Hematopoietic multipotent progenitor cell treated with erythropoietin and hydrocortisone succinate and interleukin-3 and kit ligand, for 15 days (in vitro differentiated cells): ENCODE measurements at places on chromosomes 5 and 9.

GRCh38 chr5:115033861-115034260 is 135.8 kb downstream of the TRIM36 start:
- no peak for DNase-seq

GRCh38 chr5:113089653-113090335 is 113.2 kb downstream of the DCP2 start:
- DNase-seq, result no peak

DNA sequence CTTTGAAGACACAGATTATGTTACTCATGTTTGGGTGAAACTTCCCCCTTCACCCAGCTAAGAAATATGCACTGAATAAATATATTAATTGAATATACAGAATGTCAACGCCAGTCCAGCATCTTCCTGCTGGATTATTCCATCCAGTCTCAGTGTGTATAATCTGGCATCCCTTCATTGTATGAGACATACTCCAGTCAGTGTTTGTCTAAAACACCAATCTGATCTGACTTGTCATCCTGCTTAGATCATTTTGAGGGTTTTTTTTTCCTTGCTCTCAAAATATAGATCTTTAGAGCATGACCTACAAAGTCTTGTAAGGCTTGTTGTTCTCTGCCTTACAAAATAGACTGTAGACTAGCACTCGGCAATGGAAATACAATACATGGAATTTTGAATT is 195.1 kb downstream of the SMARCA2 start:
- DNase-seq, result no peak

- peak; percentile 80 for DNase-seq
Measured at GRCh38 chr5:132419502-132420468, 50.3 kb downstream of the SLC22A5 start.

GRCh38 chr9:75488719-75489110 is 400.4 kb downstream of the OSTF1 start:
- no peak for DNase-seq

DNA sequence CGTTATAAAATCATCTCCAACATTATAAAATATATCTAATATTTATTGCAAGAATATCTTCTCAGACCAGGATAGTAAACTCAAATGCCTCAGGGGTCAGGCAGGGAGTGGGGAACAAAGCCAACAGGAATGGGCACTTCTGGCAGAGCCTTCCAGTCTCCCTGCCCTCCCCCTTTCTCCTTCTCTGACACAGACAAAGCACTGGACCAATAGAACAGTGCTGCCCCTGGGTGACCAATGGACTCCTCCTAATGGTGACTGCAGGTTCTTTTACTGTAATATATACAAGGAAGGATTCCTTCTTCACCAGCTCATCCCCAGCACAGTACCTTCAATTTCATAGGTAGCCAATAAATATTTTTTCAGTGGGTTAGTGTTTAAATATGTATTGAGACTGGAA is 31.1 kb upstream of the MAMDC2 start:
- DNase-seq, result no peak

DNA sequence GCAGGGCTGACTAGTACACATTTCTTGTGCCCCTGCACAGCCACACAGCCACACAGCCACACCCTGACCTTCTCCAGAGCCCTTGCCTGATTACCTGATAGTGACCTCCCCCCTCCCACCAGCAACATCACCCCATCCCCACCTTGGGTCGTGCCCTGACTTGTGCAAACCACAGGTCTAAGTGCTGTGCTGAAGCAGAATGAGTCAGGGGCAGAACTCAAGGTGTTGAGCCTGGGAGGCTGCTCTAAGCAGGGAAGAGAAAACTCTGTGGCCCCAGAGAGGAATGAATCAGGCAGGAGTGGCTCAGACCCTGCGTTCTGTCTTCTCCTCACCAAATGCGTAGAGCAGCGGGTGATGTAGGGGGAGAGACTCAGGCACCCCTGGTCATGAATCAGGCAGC is 24.3 kb upstream of the FAT2 start:
- no peak for DNase-seq

- DNase-seq, result no peak
Measured at GRCh38 chr5:27701931-27702903, 663.8 kb upstream of the CDH9 start.

DNA sequence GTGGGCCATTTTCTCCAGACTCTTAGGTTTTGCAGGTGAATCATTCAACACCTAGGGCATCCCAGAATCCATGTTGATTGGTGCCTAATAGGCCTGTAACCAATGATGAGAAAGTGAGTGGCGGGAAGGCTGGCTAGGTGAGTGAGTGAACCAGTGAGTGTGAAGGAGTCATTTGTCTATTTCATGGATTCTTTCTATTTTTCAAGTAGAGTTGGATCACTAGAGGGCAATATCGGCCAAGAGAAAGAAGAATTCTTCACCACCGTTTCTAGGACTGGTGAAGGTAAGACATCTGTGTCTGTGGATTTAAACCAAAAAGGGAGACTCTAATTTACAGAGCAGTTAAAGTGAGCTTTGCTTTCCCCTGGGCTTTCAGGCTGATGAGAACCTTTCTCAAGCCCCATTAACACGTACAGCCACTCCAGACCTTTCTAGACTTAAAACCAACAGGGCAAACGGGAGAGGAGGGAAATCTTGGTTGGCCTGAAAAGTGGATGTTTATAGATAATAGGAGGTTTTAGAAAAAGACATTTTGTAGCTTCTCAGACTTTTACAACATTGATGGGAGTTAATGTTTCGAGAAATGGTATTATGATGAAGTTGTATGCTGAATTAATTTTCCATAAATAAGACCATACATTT is 114.3 kb upstream of the IL12B start:
- DNase-seq, result peak; percentile 17

DNA sequence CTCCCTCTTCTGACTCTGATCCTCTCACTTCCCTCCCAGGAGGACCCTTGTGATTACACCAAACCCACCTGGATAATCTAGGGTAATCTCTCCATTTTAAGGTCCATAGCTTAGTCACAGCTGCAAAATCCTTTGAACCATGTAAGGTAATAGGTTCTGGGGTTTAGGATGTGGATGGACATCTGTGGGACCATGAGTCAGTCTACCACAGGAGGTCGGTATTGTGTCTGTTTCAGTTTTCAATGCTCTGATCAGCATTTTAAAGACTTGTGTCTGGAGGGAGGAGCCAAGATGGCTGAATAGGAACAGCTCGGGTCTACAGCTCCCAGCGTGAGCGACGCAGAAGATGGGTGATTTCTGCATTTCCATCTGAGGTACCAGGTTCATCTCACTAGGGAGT is 112.6 kb downstream of the CAVIN4 start:
- no peak for DNase-seq

- no peak for DNase-seq
Measured at GRCh38 chr9:37311938-37312708, 110.4 kb upstream of the GRHPR start.

DNA sequence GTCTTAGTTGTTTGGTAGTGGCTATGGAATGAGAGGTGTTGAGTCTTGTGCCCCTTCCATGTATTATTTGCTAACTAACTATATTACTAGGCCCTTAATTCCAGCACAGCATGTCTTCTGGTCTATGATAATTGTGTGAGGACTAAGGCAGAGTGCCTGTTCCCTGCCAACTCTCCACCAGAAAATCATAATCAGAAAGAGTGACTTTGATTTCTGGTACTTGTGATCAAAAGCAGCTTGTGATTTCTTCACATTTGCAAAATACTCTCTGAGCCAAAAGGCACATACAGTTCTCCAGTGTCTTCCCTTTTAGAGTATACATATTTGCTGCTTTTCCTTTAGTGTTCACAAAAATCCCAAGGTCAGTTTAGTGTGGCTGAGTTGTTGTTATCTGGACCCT is 229.9 kb downstream of the GNA14 start:
- DNase-seq, result no peak

GRCh38 chr9:138062196-138062595 is 184.6 kb downstream of the CACNA1B start:
- DNase-seq, result no peak

DNA sequence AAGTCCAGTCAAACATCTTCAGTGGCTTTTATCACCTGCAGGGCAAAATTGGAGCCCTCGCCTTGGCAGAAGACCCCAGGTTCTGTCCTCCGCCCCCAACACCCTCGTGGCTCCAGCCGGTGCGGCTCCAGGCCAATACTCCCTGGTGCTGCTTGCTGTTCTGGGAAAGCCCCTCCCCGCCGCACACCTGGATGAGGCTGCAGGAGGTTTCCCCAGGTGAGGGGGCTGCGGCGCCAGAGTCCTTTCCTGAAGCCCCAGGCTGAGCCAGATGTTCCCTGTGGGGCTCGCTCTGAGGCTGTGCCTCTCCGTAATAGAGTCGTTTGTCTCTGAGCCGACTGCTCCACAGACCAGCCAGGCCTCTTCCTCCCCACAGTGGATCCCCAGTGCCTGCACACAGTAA is 375.4 kb upstream of the IRX1 start:
- no peak for DNase-seq

GRCh38 chr9:17994695-17995425 is 416.0 kb downstream of the SH3GL2 start:
- DNase-seq, result no peak

DNA sequence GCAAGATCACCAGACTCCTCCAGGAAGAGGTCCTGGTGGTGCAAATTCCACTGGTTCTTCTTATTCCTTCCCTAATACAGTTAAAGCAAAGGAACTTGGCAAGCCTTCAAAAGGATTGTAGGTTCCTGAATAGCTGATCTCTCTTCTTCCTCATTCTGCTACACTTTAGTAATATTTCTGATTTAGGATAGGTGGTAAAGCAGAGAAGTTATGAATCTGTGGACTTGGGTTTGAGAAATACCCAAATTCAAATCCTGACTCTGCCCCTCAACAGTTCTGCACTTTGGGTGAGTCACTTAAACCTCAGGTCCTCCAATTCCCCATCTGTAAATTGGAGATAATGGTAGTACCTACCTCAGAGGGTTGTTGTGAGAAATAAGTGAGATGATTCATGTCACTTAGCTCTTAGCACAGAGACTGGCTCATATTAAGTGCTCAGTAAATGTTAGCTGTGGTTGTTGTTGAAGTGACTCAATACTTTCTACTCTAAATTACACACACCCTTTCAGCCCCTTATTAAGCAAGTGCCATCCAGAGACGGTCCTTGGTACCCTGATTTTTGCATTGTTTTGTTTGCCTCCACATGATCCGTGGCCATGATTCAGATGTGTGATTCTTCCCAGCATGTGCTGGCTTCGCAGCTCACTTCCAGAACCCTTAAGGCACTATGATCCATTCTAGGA is 5.2 kb downstream of the SH3RF2 start:
- no peak for DNase-seq

GRCh38 chr5:149324641-149325040 is 20.7 kb upstream of the GRPEL2 start:
- DNase-seq, result no peak

- DNase-seq, result no peak
Measured at GRCh38 chr9:119368681-119369581, at the start of gene BRINP1. BRINP1 (minus strand) TSS chr9:119369435; CDS start chr9:119313355, 56,080 bp downstream.

DNA sequence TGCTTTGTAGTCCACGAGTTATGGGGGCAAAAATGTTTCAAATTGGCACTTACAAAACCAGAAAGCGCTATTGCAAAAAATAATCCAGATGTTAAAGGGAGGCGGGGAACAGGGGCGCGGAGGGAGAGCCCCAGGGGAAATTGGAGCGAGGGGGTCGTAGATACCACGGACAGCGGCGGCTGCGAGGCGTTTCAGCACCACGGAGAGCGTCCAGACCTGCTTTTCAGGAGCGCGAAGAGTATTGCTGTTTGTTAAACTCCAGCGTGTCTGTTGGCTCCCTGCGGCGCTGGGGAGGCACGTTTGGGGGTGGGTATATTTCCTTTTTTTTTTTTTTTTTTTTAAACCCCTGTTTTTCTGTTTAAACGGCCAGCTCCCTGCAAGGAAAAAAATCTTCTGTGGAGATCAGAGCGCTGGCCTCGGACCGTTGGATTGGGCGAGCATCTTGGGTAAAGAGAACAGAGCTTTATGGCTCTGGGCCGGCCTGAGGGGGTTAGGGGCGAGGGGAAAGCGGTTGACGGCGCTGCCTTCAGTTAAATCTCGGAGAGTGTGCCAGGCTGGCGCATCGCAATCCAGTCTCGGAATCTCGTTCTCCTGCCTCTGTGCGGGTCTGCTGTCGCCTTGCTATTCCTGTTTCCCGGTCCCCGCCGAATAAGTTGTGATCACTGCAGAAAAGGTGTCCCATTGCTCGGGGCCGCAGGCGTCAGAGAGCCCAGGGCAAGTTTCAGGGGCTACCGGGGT is at the start of gene GLRA1:
Gene GLRA1 (minus strand): TSS at position 288 of the 738 bp plus-strand sequence. CDS start 302 bp downstream, outside the sequence.
- no peak for DNase-seq

GRCh38 chr5:111299831-111300432 is 75.7 kb downstream of the CAMK4 start:
- no peak for DNase-seq

DNA sequence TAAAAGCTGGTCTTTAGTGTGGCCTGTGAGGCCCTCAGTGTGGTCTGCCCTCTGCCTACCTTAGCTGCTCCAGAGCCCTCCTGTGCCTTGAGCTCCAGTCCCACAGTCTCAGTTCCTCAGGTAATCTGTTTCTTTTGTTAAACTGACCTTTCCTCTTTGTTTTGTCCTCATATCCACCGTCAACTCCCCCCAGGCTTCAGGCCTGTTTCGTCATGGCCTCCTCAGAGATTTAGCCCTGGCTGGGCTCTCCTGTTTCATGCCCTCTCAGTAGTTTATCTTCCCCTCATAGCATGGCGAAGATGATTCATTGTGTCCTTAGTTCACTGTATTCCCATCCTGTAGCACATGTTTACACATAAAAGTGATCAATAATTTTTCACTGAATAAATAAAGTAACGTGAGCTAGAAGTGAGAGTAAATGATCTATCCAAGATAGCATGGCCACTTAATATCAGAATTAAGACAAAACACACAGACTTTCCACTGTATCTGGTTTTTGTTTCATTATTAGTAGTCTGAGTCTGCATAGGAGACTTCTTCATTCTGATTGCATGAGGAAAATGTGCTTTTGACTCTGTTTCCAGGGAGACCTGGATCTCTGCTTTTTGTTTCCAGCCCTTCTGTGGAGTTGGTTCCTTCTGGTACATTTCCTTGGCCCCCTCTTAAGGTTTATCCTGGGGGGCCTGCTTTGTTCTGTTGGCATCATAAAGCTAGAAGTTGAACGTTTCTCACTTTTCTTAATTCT is 70.5 kb downstream of the SNX24 start:
- no peak for DNase-seq

GRCh38 chr9:71213633-71214032 is 92.2 kb upstream of the TRPM3 start:
- no peak for DNase-seq

- DNase-seq, result no peak
Measured at GRCh38 chr9:123175854-123176629, 92.3 kb downstream of the STRBP start.

GRCh38 chr5:8363138-8363537 is 494.2 kb downstream of the MTRR start:
- DNase-seq, result no peak

GRCh38 chr5:156913719-156914370 is 49.2 kb downstream of the TIMD4 start:
- no peak for DNase-seq

DNA sequence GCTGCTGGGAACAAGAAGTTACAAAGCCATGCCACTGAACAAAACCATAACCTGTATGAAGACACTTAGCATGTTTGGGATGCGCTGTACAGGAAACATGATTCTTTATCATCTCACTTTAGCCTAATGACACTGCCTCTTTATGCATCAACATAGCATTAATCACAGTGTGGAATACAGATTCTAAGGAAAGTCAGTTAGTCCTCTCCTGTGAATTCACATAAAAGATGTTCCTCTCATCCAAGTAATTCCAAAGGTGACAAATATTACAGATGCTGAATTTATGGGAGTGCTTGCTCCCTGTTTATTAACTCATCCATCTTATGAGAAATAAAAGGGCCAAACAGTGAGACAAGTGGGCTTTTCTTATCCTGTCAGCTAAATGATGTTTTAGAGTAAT is 1677.7 kb downstream of the EFNA5 start:
- no peak for DNase-seq

- peak; percentile 13 for DNase-seq
Measured at GRCh38 chr5:10913841-10914240, 152.8 kb upstream of the DAP start.

- DNase-seq, result no peak
Measured at GRCh38 chr5:133265720-133266526, 214.1 kb downstream of the HSPA4 start.
